ENCODE measurements at places on chromosomes 16 and 17.

DNA sequence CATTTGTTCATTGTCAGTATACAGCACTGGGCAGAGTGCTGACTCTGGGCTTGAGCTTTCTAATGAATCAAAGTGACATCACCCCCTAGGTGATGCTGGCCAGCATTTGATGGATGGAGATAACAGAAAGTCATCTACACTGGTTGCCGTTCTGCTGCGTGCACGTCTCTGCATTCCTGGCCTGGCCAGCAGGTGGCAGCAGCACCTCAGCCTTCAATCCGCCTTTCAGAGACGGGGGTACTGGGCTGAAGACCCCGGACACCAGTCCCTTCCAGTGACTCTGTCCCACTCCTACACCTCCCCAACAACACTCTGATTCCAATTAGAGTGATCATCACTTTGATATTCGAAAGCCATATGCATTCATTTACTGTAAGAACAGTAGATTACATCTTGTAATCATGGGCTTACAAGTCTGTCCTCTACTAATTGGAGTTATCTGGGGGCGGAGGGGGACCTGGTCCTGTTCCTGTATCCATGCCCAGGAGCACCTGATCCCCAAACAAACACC is 6.0 kb downstream of the CPSF4L start:
- peak; percentile 64 for DNase-seq

GRCh38 chr17:2689411-2690164 is 22.0 kb downstream of the CLUH start:
- no peak for DNase-seq

DNA sequence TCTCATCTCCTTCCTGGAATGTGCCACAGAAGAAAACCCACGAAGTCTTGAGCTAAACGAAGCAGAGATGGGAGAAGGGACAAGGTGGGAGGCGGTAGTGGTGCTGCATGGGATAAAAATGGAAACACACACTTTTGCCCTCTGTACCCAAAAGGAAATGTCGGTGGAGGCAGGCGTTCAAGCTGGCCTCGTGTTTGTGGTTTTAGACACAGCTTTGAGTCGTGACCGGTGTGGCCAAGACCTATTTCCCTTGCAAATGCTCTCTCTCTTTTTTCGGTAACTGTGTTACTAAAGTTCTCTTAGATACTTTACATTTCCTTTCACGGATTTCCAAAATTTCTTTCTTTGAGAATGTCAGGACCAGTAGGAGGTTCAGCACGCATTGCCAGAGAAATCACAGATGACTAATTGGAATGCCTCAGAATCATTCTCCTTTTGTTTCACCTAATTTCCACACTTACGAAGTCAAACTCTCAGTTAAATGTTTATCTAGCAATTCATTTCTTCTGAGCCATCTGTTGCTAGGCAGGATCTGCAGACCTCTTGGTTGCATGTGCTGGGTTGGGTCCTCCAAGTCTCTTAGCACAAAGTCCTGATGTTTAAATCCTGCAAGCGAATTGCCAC is 412.3 kb downstream of the MAF start:
- no peak for DNase-seq

DNA sequence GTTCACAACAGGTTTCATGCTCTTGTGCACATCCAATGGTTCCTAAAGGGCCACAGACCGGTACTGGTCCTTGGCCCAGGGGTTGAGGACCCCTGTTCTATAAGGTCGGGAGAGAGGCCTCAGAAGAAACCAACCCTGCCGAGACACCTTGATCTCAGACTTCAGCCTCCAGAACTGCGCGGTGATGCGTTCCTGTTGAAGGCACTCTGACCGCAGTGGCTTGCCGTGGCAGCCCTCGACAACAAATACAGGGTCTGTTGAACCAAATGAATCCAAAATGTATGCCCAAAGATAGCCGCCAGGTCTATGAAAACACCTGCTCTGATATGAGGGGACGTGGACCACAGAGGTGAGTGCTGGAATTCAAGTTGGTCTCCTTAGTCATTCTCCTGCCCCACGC is 389.8 kb downstream of the SEC14L1 start:
- no peak for DNase-seq

DNA sequence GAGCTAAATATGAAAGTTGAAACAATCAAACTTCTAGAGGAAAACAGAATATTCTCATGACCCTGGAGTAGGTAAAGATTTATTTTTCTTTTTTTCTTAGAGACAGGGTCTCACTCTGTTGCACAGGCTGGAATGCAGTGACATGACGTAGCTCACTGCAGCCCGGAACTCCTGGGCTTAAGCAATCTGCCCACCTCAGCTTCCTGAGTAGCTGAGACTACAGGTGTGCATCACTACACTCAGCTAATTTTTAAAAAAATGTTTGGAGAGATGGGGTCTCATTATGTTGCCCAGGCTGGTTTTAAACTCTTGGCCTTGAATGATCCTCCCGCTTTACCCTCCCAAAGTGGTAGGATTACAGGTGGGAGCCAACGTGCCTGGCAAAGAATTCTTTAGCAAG is 15.5 kb downstream of the IKZF3 start:
- no peak for DNase-seq
